ENCODE measurements at places on chromosomes 5 and 9.

GRCh38 chr5:99587983-99588382 is 659.2 kb upstream of the CHD1 start:
- DNase-seq: no peak

DNA sequence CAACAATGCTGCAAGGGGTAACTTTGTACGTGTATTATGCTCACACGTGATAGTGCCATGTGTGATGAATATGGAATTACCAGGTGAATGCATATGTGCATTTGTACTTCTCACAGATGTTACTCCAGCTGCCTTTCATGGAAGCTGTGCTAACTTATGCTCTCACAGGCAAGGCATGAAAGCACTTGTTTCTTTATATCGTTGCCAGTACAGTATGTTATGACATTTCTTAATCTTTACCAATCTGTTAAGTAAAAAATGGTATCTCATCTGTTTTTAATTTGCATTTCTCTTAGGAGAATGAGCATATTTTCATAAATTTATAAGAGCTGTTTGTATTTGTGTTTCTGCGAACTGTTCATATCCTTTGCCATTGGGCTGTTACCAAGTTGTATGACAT is 311.8 kb upstream of the DMRT1 start:
- DNase-seq: no peak

DNA sequence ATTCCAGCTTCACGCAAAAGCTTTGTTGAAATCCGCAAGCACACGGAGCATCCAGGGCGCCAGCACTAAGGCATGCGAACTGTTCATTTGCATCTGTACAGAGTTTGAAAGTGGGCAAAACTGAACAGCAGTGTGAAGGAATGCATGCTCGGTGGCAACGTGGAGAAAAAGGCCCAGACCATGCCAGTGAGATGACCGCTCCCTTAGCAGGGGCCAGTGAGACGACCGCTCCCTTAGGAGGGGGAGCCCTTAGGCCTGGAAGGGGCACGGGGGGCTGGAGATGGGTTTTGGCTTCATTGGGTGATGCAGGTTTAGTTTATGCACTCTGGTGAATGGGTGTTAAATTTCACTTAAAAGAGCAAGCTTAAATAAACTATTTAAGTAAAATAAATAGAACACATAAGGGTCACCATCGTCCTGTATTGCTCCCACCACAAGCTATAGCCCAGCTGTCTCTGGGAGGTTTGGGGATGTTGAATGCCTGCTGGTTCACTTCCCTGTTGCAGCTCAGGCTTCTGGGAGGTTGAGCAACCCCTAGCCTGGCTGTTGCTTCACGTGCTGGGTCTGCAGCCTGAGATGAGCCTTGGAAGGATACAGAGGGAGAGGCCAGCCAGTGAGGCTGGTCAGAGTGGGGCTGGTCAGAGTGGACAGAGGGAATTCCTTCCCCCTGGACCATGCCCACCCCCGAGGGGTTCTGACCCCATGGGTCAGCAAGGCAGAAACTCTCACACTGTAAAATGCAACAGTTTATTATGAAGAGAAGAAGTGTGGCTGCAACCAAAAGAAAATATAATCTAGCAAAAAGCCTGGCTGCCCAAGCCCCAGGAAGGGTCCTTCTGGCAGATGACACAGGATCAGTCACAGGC is 4.6 kb upstream of the FCN1 start:
- no peak for DNase-seq

- DNase-seq: no peak
Measured at GRCh38 chr5:167936022-167936421, 355.4 kb upstream of the WWC1 start.

DNA sequence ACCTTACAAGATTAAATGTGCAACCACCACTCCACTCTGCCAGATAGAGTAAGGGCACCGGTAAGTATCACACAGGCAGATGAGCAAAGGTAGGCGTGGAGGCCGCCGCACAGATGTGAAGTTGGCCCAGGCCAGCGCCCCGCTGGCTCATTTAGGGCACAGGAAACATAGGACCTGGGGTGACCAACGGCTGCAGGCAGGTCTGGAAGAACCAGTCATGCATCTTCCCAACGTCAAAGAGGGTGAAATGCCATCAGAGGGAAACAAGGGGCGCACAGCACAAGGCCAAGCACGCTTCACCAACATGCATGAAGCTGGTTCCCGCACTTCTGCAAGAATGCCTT is 31.7 kb upstream of the SLC6A3 start:
- DNase-seq: no peak

DNA sequence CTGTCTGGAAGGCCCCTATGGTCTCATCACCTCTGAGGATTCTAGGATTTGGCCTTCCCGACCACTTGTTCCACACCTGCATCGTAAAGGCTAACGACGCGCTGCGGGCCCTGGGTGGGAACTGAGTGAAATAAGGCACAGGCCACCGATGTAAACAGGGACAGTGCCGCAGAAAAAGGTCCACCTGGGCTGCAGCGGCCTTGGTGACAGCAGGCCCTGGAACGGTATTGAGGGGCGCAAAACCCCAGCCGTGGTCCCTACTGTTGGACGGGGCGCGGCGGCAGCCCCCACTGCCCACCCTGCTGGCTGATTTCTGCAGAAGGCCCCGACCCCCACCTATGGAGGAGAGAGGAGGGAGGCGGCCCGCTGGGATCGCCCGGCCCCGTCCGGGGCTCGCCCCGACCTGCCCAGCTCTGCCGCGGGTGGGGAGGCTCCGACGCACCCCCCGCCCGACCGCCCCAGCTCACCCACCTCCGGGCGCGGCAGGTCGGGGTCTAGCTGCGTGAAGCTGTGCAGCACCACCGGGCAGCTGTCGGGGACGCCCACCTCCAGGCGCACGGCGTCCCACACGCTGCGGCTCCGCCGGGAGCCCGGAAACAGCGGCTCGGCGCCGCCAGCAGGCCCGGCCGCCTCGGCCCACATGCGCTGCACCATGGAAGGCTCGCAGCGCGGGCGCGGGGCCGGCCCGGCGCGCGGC is 391 bp downstream of the RALGDS start:
- no peak for DNase-seq

DNA sequence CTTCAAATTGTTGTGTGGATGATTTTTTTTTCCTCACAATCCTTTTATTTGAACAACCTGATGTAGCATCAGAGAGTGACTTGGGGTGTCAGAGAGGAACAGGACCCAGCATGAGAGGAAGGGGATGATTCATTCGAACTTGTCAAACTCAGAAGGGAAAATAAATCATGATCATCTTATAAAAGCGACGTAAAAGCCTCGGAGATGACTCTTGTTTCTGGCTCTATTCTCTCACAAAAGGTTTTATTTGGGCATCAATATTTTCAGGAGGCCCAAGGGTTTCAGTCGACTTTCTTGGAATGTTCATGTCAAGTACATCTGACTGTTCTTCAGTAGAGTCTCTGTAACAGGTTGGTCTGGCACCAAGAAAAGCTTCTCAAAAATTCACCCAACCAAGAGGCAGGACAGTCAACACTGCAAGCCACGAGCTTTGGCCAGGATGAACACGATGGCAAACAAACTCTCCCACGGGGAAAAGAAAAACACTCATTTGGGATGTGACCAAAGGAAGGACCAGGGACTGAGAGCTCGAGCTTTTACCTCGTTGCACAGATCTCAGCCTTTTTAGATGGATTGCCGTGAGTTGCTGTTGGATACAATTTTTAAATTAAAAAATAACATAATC is 55.1 kb downstream of the ANKH start:
- no peak for DNase-seq

DNA sequence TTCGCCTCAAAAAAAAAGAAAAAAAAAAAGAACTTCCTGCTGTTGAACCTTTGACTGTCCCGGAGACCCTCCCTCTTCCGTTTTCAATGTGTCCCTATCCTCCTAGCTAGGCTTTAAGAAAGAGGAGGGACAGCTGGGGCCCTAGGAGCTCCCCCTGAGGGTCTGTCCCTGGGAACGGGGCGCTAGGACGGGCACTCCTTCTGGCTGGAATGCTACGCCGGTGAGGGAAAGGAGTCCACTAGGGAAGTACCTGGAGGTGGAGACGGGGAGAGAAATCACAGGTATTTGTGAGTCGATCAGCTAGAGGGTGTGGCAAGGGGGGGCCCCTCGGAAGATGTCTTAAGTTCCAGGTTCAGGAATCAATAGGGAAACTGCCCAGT is 4.6 kb downstream of the SIT1 start:
- DNase-seq: no peak

- no peak for DNase-seq
Measured at GRCh38 chr5:124797665-124798087, 51.2 kb upstream of the ZNF608 start.

DNA sequence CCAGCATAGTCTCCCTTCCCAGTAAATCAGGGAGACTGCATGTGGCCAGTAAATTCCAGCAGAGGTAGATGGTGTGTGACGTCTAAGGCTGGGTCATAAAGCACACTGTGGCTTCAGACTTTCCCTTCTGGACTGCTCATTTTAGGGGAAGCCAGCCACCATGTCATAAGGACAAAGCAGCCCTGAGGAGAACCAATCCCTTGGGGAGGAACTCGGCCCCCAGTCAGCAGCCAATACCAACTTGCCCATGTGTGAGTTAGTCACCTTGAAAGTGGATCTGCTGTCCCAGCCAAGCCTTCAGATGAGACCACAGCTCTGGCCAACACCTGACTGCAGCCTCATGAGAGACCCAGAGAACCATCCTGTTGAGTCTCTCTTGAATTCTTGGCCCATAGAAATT is 14.7 kb upstream of the NINJ1 start:
- DNase-seq: no peak

- no peak for DNase-seq
Measured at GRCh38 chr9:114855488-114855887, 49.6 kb upstream of the TNFSF15 start.

DNA sequence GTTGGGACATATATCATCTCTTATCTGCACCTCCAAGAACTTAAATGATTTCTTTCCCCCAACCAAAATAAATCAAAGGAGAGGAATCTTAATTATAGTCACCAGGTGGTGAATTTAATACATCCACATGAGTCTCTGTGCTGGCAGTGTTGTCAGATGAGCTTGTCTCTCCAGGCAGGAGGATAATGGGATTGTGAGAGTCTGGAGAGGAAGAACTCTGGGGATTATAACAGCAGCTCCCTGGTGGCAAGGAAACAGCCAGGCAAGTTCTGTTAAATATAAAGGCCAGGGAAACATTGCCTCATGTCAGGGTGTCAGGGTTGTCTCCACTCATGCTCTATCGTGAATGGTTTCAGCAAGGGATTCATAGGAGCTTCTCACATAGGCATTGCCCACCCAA is 80.8 kb downstream of the TLR4 start:
- no peak for DNase-seq

GRCh38 chr5:6827526-6828219 is 114.4 kb downstream of the TENT4A start:
- no peak for DNase-seq

DNA sequence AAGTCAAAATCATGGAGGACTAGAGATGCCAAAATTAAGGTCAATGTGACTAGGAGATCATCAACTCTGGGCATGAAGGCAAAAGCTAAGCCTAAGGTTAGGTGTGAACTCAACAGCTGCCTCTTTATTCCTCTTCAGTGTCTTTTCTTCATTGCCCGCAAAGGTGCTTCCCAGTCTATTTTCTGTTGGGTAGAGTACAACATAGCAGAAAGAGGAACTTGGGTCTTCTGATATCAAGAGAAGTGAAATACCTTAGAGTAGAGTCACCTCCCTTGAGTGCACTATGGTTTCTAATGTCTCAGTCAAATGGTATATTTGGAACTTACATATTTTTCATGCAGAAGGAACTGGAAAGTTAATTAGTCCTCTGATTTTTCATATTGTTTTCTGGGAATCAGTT is 122.5 kb upstream of the GRIN3A start:
- no peak for DNase-seq

- no peak for DNase-seq
Measured at GRCh38 chr5:170513856-170514525, 10.2 kb downstream of the KCNIP1 start.

- DNase-seq: no peak
Measured at GRCh38 chr9:94101162-94101853, 17.0 kb downstream of the PTPDC1 start.

- no peak for DNase-seq
Measured at GRCh38 chr5:88021141-88021540, 247.5 kb downstream of the TMEM161B start.

DNA sequence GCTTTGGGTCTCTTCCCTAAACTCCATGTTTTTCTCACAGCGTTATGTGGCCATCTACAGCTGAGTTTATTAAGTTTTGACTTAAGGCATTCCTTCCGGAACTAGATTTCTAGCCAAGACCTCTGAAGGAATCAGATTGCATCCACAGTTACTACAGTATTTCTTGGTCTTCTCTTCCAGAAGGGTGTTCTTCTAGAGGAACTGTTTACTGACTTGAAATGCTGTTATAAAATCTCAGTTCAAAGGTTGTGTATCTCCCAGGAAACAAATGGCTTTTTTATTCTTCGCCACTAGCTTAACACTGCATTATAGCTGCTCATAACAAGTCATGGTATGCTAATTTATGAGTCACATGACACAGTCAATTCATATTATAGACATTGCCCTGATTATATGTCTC is 55.3 kb upstream of the RAD23B start:
- DNase-seq: no peak

DNA sequence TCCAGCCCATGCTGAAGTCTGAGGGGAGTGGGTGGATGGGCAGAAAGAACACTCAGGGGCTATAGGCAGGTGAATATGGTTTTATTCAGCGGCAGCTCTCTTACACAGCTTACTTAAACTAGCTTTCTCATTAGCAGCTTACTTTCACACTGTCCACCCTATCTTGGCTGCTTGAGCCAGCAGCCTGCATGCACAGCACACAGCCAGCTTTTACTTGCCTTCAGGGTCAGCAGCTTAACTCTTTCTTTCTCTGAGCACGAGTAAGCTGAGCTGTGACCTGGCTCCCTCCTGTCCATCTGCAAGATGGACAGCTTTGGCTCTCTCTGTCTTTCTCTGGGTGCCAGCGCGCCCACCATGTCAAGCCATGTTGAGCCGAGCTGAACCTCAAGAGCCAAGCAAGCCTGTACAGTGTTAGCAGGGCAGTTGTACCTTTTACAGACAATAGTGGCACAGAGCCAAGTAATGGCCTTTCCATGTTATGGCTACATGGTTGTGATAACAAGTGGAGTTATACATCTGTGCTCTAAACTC is 1054.9 kb downstream of the PTPRD start:
- DNase-seq: no peak

GRCh38 chr9:131227959-131228460 is 48.3 kb downstream of the FAM78A start:
- no peak for DNase-seq

- peak; percentile 80 for DNase-seq
Measured at GRCh38 chr9:124126648-124127646, 115.4 kb downstream of the LHX2 start.

DNA sequence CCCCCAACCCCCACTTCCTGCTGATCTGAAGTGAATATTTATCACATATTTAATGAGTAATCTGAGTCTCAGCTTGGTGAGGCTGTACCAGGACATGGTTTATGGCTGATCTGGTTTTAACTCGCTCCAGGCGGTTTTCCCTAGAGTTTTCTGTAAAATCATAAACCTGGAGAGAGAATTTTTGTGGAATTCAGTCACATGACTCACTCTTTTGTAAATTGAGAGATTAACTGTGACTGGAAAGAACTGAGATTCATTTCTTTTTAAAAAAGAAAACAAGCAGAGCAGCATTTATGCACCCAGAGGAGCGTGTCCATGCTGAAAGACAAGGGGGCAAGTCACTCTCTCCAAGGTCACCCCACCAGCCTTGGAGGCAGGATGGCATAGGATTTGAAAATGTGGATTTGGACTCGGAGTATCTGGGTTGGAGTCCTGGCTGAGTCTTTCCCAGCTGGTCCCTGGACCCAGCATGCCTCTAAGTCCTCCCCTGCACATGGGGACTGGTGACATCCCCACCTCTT is 81.8 kb downstream of the ZNF618 start:
- no peak for DNase-seq

Data from activated CD4-positive, alpha-beta T cell treated with anti-CD3 and anti-CD28 coated beads for 24 hours (primary cell).